ENCODE measurements at places on chromosomes 1 and 21.

DNA sequence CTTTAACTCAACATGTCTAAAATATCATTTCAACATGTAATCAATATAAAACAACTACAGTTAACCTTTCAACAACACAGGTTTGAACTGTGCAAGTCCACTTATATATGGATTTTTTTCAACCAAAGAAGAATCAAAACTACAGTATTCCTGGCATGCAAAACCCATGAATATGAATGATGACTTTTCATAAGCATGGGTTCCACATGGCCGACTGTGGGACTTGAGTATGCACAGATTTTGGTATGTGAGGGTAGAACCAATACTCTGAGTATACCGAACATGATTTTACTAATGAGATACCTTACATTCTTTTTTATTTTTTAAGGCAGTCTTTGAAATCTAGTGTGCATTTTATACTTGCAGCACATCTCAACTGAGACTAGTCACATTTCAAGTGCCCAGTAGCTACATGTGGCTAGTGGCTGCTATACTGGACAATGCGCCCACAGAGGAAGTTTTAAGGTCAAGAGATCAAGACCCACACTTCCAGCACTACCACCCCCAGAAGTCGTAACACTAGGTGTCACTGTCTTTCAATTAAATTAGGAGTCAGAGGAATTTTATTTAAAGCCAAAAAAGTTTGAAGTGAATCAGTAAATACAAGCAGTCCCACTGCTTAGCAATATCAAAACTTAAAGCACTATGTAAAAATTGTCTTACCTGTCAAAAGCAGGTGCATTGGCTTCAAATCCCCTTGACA is 40.0 kb downstream of the SYNJ1 start:
- no peak for DNase-seq

DNA sequence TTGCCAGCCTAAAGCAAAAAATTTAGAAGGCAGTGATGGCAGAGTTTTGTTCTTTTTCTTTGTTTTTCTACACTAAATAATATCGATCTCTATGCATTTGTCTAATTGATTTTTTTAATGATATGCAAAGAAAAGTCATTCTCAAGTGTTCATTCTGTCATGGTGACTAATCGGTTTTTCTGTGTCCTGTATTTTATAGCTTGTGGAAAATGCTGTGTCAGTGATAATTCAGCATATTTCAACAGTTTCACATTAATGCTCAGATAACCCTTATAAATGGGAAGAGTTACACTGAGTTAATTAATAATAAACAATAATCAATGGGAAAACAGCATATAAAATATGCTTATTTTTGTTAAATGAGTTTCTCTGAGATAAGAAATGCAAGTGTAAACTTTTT is 824.9 kb downstream of the AMY1C start:
- no peak for DNase-seq

GRCh38 chr1:66223681-66224080 is 310.3 kb upstream of the SGIP1 start:
- no peak for DNase-seq

DNA sequence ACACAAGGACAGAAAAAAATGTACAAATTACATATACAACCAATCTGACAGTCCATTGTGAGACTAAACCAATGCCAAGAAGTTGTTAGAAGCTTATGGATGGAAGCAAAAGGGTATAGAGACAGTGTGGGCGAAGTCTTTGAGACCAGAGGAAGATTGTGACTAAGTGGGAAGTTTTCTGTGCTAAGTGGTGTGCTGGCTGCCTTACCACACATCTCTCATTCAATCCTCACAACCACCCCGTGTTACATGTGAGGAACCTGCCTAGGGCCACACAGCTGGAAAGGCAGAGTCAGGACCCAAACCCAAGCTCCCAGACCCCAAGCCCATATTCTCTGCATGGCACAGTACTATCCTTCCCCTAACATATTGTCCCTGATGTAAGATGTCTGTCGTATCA is 53.5 kb upstream of the DUSP10 start:
- DNase-seq: no peak

GRCh38 chr1:26734501-26735058 is 38.8 kb downstream of the ARID1A start:
- no peak for DNase-seq

- no peak for DNase-seq
Measured at GRCh38 chr1:70222716-70223235, 1.6 kb downstream of the SRSF11 start.
